ENCODE measurements at places on chromosomes 1 and 21.

- DNase-seq = peak; percentile 22
These were observed 136.5 kb downstream of the TSEN15 start for GRCh38 chr1:184188037-184188436.

GRCh38 chr1:5718831-5719632, 273.2 kb downstream of the NPHP4 start:
- DNase-seq = no peak

- DNase-seq = peak; percentile 31
These were observed 49.4 kb downstream of the LAMC2 start for GRCh38 chr1:183235503-183235902.

DNA sequence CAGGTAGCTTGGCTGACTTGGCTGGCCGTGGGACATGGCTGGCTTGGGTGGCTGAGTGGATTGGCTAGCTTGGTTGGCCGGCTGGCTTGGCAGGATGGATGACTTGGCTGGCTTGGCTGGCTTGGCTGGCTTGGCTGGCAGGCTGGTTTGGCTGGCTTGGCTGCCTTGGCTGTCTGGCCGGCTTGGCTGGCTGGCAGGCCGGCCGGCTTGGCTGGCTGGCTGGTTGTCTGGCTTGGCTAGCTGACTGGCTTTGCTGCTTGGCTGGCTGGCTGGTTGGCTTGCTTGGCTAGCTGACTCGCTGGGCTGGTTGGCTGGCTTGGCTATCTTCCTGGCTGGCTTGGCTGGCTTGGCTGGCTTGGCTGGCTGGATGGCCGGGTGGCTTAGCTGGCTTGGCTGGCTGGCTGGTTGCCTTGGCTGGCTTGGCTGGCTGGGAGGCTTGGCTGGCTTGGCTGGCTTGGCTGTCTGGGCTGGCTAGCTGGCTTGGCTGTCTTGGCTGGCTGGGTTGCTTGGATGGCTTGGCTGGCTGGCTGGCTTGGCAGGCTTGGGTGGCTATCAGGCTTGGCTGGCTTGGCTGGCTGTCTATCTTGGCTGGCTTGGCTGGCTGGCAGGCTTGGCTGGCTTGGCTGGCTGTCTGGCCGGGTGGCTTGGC, 129.7 kb upstream of the FAM72C start:
- peak; percentile 13 for DNase-seq

DNA sequence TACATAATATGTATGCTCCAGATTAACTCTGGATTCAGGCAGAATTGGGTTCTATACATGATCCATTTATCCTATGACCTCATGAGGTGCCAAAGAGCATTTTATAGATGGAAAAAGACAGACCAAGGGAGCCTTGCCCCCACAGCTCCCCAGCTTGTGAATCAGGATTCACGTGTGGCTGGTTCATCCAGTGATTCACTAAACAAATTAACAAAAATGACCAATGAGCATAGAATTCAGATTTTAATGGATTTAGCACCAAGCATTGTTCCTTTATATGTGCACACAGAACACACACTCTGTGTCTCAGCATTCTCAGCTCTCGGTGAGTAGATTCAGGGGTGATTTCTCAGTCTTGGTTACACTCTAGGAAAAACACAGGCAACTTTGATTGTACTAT, 51.7 kb upstream of the BARHL2 start:
- no peak for DNase-seq

GRCh38 chr1:29785554-29785953, 549.2 kb downstream of the PTPRU start:
- no peak for DNase-seq

- no peak for DNase-seq
These were observed 89.2 kb downstream of the PLXNA2 start for GRCh38 chr1:208154679-208155642.

- DNase-seq = no peak
These were observed 1067.9 kb downstream of the BRINP3 start for GRCh38 chr1:189409774-189410173.

- no peak for DNase-seq
These were observed 1.9 kb downstream of the SLC16A1 start for GRCh38 chr1:112954017-112954650.

DNA sequence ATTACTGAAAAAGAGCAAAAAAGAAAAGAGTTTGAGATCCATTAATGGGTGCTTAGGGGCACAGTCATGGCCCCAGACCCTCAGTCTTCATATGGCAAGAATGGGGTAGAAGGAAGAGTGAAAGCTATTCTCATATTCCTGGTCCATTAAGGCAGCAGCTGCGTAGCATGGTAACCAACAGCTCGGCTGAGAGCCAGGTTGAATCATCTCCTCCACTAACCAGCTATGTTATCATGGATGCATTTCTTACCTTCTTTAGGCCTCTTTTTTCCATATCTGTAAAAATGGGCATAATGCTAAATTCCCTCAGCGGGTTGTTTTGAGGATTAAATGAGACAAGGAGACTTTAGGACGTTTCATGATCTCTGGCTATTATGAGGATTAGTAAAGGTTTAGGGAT, 15.0 kb upstream of the SARS1 start:
- DNase-seq = peak; percentile 67

GRCh38 chr21:44871576-44872269, 1.8 kb downstream of the PTTG1IP start:
- peak; percentile 90 for DNase-seq

DNA sequence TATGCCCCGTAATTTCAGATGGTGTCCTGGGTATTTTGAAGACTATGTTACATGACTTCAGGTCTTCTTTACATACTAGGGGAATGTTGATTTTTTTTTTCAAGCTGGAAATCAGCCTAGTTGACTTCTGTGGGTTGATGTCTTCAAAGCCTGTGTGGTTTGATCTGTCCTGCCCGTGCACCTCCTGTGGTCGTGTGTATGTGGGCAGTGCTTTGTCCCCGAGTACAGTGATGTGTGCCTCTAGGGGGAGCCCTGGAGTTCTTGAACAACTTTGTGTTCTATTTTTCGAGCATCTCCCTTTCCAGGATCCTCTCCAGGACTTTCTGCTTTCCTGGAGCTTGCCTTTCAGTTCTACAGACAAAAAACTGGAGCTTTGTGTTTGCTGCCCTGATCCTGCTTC, 28.9 kb downstream of the OBSCN start:
- peak; percentile 53 for DNase-seq

DNA sequence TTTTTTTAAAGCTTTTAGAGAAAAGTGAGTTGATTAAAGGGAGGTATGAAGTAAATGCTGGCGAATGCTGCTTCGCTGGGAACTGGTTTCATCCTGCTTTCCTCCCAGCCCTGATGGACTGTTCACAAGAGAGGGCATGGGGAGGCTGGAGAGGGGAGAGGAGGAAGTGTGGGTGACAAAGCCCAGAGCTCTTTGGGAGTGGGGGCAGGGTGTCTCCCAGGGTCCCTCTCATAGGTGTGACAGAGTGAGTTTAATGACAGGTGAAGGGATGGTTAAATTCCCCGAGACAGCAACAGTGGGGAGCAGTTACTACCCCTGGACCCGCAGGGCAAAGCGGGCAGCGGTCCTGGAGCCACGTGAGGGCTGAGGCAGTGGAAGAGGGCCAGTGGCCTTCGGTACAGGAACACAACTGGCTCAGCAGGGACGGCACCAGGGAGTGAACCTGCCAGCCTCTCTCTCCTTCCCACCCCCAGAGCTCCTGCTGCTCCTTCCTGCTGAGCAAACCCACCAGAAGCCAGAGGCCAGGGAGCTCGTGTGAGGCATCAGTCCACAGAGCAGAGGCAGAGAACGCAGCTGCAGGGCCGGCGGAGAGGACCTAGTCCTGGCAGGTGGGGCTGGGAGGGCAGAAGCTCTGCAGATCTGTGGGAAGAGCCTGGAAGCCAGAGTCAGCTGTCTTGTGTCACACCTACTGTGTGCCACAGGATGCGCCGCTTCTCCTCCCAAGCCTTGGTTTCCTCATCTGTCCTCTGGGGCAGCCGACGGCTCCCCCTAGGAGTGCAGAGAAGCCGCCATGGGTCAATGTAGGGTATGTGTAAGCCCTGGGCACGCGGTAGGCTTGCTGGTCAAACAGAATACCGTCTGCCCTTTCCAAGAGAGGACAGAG, 20.9 kb upstream of the LRP8 start:
- no peak for DNase-seq

DNA sequence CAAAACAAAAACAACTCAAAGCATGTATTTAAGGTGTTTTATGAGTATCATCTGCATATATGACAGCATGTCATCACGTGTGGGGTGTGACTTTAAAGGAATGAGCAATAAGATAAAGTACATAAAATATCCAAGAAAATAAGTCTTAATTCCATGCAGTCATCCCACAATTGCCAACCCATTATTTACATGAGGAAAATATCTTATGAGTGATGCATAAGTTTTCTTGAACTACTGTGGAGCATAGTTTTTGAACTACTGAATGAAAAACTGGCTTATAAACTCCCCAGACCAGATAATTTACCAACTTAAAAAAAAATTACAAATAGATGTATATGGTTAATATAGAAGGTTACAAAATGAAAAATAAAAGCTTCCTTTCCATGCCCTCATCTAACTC, 29.7 kb upstream of the MTMR11 start:
- DNase-seq = no peak

GRCh38 chr1:170734412-170735175, 70.7 kb downstream of the PRRX1 start:
- DNase-seq = peak; percentile 44

- peak; percentile 8 for DNase-seq
These were observed 357.8 kb downstream of the SIPA1L2 start for GRCh38 chr1:232271991-232272589.

- DNase-seq = peak; percentile 17
These were observed 180.5 kb downstream of the DYRK1A start for GRCh38 chr21:37546949-37547614.

DNA sequence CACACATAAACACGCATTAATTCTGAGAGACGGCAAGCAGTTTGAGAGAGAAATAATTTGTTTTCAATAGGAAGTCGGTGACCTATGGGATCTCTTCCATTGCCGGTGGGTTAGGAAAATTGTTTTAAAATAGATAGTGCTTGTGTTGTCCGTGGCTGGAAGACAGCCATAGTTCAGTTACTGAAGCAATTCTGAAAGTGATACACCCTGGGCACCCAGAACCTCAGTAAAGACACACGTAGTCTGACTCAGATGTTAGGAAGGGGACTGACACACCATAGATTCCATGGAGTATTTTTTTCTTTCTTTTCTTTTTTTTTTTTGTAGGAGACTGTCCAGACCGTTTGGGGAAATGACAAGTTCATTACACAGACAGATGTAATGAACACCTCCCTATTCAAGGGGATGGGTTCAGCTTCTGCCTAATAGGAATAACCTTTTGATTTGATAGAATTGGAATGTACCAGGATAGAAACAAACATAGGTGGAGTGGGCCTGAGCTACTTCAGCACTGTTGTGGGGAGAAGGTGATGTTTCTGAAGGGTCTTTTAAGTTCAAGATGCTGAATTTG, 1.6 kb downstream of the C1orf21 start:
- peak; percentile 87 for DNase-seq

GRCh38 chr1:20615946-20616846, 17.1 kb upstream of the PINK1 start:
- peak; percentile 29 for DNase-seq

DNA sequence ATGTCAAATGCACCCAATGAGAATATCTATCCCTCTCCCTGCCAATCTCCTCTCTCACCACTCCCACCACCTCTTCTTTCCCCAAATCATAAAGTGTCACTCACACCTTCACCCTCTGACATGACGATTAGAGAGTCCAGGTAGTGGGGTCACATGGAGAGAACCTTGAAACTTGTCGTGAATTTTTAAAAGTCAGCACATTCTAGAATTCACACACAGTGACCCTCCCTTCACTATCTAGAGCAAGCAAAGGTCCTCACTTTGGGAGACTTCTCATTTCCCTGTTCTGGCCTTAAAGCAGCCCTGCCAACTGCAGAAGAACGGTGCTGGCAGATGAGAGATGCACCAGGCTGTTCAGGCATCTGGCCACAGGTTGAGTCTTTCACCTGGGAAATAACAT, 61.9 kb downstream of the CD34 start:
- DNase-seq = no peak

- DNase-seq = no peak
These were observed 25.2 kb upstream of the OR10J4 start for GRCh38 chr1:159406821-159407220.
